CD4-positive, alpha-beta T cell treated with Interleukin-1 beta for 1 hour (primary cell): ENCODE measurements at places on chromosomes 4 and X.
A peak's percentile ranks its signal among the peaks of the same experiment; 100 is the strongest.

DNA sequence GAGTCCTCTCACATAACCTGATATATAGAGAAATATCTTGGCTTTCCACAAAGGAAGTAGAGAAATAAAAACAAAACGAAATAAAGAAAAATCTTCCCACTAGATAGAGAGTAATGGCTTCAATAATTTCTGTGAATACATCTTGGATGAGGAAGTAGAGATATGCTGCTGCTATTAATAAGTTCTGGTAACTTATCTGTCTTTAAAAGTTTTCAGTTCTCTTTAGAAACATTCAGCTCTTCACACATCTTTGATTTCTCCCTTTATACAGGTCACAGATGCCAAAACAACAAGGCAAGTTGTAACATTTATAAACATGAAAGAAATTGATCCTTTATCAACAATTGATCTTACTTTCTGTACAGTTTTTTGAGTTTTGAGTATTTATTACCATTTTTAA is 615.8 kb downstream of the TRAM1L1 start:
- DNase-seq: no peak

GRCh38 chr4:20408611-20409010 is 156.9 kb downstream of the SLIT2 start:
- no peak for DNase-seq

GRCh38 chr4:38360201-38360600 is 303.8 kb upstream of the KLF3 start:
- DNase-seq: no peak

DNA sequence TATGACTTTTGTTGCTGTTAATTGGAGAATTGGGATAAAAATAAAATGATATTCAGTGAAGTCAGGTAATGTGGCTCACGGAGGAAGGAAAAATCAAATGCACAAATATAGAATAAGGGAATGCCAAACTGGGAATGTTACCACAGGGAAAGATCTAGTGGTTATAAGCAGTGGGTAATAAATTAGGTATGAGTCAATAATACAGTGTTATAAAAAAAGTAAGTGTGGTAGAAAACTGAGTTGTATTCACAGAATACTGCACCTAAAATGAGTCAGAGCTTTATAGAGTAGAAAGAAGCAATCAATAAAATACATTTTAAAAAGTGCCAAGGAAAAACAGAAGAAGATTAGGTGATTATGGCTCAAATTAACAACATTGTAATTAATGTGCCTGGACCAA is 34.5 kb downstream of the INTS12 start:
- DNase-seq: no peak

- DNase-seq: no peak
Measured at GRCh38 chrX:42499620-42500019, 278.3 kb downstream of the PPP1R2C start.

- DNase-seq: no peak
Measured at GRCh38 chrX:149032449-149032848, 472.7 kb downstream of the IDS start.

- DNase-seq: no peak
Measured at GRCh38 chr4:26842911-26843310, 17.7 kb upstream of the STIM2 start.

- peak; percentile 10 for DNase-seq
Measured at GRCh38 chr4:40990236-40990898, 224.0 kb downstream of the APBB2 start.

DNA sequence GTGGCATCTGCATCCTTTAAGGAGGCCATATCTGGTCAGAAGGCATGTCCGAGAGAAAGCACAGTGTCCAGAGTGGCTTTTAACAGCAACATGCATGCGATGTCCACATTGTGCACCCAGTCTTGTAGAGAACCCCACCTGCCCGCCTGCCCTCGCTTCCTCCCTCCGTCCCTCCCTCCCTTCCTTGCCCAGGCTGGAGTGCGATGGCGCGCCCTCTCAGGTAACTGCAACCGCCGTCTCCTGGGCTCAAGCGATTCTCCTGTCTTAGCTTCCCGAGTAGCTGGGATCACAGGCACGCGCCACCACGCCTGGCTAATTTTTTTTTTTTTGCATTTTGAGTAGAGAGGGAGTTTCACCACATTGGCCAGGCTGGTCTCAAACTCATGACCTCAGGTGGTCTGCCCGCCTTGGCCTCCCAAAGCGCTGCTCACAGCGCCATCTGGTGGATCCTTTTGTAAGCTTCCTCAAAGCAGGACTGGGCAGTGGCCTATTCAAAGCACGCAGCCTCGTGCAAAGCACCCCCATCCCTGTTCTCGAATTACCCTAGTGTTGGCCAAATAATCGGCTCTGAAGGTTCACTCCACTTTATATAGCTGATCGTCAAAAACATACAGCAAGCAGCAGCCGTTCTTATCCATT is 15.0 kb downstream of the BRCC3 start:
- peak; percentile 43 for DNase-seq

GRCh38 chr4:35608205-35608604 is 636.1 kb downstream of the ARAP2 start:
- no peak for DNase-seq

DNA sequence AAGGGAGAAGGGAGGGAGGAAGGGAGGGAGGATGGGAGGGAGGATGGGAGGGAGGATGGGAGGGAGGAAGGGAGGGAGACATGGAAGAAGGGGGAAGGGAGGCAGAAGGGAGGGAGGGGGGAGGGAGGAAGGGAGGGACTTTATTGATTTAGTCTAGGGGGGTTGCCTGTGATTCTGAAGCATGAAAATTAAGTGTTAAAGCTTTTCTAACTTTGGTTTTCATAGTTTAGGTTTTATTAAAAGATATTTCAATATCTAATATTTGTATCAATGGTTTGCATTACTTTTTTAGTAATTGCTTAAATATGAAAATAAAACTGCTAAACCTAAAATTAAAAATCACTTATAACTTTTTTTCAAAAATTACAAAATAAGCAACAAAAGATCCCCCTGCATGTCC is 2.4 kb downstream of the PALLD start:
- no peak for DNase-seq

GRCh38 chrX:119726900-119727555 is 31.4 kb upstream of the SOWAHD start:
- no peak for DNase-seq

GRCh38 chr4:83028976-83029375 is 6.0 kb upstream of the COPS4 start:
- no peak for DNase-seq

DNA sequence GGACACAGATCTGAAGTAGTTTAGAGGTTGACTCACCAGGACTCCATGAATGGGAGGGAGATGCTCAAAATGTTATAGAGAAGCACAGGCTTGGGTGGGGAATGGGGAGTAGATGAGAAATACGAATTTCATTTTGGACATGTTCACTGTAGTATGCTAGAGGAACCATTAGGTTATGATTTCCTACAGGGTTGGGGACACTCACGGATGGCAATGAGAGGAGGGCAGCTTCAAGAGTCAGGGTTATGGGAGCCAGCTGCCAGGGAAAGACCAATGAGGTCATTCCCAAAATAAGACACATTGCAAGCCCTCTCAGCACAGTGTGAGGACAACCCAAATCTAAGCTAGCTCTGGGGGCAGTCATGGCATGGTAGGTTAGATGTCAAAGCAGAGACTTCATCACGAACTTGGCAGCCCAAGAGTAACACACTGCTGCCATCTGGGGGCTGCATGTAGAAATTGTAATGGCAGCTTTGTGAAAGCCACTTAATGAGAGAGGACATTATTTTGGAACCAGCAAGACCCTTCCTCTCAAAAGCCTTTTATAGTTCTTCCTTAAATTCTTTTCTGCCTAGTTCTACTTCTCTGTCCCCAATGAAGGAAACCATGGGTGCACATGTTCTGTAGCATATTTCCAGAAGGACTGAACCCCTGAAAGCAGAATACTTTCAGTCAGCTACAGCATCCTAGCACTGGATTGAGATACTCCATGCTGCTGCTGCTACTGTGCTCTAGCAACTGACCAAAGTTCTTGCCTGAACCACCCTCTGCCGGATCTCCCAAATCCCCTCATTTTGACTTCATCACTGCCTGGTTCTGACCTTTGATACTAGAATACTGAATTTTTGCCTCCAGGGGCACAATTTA is 16.2 kb upstream of the ZCCHC12 start:
- DNase-seq: peak; percentile 31

- peak; percentile 42 for DNase-seq
Measured at GRCh38 chrX:155148724-155149537, 67.3 kb upstream of the VBP1 start.

- no peak for DNase-seq
Measured at GRCh38 chr4:68904786-68905185, 46.8 kb downstream of the UGT2A3 start.

GRCh38 chr4:125440814-125441213 is 126.1 kb downstream of the FAT4 start:
- DNase-seq: no peak

DNA sequence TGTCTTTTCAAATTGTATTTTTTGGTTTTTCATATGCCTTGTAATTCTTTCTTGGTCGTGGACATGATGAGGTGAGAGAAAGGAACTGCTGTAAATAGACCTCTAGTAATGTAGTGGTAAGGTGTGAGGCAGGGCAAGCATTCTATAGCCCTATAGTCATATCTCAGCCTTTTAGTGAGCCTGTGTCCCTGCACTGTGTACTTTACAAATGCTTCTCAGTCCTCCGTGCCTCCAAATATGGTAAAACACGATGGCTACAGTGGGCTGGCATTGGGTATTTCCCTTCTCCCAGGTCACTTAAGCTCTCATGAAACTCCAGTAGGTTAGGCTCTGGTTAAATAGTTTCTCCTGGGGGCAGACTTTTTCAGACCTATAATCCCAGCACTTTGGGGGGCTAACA is 57.9 kb upstream of the PLS3 start:
- no peak for DNase-seq

DNA sequence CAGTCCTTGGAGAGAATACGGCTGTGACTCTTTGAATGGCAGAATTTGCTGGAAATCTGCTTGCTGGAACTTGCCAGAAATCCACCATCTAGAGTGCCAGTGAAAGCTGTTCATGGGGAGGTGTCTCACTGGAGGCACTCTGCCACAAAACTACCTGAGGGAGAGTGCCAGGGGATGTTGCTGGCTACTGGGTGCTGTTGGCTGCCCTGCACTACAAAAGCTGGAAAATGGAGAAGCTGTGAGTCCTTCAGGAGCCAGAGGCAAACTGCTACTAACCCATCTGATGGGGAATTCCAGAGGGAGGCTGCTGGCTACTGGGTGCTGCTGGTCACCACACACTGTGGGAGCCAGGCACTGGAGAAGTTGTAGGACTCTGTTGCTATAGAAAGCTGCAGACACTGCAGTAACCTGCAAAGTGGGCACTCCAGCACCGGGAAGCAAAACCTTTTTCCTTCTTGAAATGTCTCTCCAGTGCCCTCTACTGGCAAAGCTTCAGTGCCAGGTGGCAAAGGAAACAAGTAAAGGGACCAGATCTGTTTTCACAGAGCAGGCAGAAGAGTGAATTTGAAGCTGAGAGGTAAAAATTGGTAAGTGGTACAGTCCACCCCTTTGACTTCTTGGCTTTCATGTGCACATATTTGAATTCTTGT is 47.8 kb upstream of the HSD17B10 start:
- DNase-seq: peak; percentile 51

GRCh38 chr4:8908206-8908893 is 36.7 kb upstream of the HMX1 start:
- DNase-seq: no peak

DNA sequence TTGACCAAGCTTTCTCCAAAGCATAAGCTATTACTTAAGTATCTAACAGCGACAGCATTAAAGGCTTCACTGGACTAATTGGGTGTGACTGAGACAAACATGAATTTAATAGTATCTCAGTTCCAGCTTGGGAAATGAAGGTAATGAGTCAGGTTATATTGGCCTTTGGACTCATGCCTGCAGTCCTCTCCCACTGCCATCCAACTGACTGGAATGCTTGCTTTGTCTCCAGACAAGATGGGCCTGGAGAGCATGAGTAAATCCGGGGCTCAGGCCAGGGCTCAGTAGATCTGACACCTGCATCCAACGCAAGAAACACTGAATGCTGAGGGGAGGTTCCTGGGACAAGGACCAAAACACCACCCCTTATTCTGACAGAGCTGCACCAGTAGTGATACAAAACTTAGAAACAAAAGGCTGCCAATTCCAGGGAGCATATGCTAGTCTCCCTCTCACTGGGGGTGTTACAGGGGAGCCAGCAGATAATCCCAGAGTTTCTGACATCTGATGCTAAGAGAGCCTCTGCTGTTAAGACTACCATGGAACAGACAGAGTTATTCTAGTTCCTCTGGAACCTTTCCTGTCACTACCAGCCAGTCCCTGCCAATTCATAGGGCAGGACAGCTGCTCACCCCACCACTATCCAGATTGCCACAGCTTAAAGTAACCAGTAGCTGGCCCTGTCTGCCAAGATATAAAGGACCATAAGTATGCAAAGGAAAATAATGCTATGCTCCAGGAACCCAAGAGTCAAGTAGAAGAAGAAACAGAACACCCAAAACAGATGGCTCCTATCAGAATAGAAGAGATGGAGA is 293.8 kb downstream of the IQCM start:
- no peak for DNase-seq

- DNase-seq: no peak
Measured at GRCh38 chr4:21692241-21692640, 256.3 kb downstream of the KCNIP4 start.

DNA sequence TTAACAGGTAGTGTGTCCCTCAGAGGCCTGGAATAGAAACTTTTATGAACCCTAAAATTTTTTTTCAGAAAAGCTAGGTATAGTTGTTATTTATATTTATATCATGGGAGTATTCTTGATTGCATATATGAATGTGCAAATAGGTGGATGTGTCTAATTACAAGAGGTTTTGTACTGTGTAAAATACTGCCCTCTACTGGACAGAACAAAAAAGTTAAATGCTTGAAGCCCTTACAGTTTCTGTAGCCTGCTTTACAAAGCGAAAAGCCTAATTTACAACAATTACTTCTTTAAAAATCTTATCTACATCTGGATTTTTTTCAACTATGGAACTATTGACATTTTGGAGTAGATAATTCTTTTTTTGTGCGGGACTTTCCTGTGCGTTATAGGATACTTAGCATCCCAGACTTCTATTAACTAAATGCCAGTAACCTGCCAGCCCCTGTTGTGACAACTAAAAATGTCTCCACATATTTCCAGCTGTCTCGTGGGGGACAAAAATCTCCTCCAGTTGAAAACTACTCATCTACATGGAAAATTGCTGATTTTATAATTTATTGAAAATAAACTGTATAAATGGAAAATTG is 35.1 kb downstream of the ENPEP start:
- DNase-seq: peak; percentile 59

GRCh38 chr4:56537147-56537546 is 31.6 kb downstream of the ARL9 start:
- no peak for DNase-seq

GRCh38 chrX:9626379-9626778 is 139.3 kb downstream of the GPR143 start:
- no peak for DNase-seq

- no peak for DNase-seq
Measured at GRCh38 chr4:7068279-7068842, 497 bp upstream of the GRPEL1 start.

DNA sequence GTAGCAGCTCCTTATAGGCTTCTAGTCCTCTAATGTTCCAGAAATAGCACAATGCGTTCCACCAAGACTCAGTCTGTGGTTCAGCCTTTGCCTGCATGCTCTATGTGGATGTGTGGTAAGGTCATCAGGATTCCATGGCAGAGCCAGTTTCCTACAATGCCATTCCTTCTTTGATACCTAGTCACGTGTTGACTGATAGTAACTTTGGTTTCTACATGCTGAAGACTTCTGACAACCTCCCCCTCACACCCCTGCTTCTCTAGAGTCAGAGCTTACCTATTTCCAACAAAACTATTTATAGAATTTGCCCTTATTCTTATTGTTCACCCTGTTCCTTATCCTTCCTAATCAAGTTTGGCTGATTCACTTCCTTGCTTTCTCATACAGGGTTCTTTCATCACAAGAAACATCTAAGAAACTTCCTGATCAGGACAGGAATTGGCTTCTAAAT is 81.1 kb downstream of the CT47B1 start:
- DNase-seq: no peak

GRCh38 chrX:68912113-68912512 is 83.3 kb downstream of the EFNB1 start:
- no peak for DNase-seq
